ENCODE measurements at places on chromosomes 6 and 20.
A peak's percentile ranks its signal among the peaks of the same experiment; 100 is the strongest.

DNA sequence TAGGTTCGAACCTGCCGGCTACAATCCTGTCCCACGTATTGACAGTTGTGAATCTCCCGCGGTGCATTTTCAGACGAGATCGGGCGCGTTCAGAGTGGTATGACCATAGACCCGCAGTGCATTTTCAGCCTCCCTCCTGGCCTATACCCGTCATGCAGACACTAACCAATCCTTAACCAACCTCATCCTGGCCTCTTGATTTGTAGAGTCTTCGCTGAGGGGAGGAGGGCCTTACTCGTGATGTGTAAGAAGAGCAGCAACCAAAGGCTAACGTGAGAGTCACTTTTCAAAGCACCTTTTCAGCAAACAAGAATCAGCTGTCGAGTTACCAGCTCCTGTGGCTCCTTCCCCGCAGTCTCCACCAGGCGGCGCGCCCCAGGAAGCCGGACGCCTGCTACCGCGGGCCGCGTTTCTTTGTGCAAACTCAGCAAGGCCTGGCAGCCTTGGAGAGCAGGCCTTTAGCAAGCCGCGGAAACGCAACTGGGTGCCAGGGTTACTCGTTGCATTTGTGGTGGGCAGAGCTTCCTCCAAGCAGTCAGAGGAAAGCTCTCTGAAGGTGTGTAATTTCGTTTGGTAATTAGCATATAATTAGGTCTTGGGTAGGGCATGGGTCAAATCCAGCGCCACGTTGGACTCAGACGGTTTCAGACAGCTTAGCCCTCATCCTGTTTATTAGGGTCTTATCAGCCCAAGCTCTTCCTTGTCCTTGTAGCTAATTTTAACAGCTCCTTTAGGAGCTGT is 139.8 kb downstream of the OR2B2 start:
- peak; percentile 74 for DNase-seq

DNA sequence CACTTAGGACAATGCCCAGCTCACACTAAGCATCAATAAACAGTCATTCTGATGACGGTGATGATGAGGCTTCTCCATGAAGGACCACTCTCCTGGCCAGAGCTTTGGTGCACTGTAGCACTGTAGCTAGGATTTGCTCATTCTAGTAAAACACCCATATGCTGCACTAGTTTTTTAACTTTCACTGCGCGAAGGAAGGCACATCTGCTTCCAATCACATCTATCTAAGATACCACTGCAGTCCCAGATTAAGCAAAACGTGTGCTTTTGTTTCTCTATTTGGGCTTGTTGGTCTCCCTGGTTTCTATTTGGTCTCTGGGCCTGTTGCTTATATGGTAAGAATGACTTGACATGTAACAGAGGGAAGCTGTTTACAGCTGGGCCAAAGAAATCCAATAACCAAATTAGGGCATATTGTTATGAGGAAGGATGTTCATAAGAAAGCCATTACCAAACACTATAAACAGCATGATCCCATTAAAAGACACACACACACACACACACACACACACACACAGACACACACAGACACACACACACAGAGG is 62.4 kb downstream of the FAM229B start:
- no peak for DNase-seq

DNA sequence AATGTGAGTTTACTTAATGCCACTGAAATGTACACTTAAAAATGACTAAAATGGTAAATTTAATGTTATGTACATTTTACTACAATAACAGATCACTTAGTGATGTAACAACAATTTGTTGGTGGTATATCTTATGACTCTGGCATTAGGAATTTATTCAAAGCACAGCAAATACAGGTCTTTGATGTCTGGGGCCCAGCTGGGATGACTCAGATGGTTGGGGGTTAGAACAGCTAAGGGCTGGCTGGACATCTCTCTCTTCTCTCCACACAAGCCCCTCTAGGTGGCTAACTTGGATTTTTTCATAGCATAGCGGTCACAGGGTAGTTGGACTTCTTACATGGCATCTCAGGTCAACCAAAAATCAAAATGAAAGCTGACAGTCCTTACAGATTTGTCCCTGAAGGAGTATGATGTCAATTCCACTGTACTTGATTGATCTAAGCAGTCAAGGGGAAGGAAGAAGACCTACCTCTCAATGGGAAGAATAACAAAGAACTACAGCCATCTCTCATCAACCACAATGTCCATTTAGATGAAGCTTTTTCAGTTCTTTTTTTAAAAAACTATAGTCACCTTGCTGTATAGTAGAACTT is 37.5 kb upstream of the LCA5 start:
- no peak for DNase-seq

DNA sequence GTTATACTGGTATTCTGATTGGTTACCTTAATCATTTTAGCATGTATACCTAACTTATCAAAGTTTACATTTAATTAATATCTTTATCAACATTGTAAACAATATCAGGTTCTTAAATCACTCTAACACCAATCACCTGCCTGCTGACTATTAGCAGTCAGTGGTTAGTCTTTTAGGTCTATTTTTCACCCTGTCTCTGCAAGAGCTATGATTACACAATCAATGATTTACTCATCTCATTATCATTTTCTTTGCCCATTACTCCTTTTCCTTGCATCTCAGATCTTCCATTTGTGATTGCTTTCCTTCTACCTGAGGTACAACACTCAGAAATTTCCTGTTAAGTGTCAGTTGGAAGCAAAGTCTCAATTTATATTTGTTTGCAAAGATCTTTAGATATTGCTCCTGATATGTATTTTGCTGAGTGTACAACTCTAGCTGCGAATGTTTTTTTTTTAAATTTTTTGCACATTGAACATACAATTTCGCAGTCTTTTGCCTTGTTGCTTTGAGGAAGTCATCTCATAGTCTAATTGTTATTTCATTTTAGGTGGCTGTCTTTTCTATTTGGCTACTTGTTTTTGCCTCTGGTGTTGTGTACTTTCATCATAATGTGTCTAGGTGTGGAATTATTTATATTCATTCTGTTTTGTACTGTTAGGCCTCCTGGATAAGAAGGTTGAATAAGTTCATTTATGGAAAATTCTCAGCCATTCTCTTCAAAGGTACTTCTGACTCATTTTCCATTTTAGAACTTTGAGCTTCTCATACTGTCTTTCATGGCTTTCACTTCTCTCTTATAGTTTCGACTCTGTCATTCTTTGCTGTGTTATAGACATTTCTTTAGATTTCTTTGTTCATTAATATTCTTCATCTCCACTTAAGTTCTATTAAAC is 104.9 kb upstream of the CEP162 start:
- DNase-seq = no peak

- peak; percentile 100 for DNase-seq
These were observed 118.1 kb downstream of the CEBPB start for GRCh38 chr20:50308513-50309279.

Data from RWPE2 (cell line).